ENCODE measurements at places on chromosomes 16 and 17.
A peak's percentile ranks its signal among the peaks of the same experiment; 100 is the strongest.

- DNase-seq: no peak
Measured at GRCh38 chr17:53942436-53942835, 119.7 kb downstream of the KIF2B start.

GRCh38 chr17:64084086-64084939, 45.6 kb downstream of the ERN1 start:
- DNase-seq: no peak

DNA sequence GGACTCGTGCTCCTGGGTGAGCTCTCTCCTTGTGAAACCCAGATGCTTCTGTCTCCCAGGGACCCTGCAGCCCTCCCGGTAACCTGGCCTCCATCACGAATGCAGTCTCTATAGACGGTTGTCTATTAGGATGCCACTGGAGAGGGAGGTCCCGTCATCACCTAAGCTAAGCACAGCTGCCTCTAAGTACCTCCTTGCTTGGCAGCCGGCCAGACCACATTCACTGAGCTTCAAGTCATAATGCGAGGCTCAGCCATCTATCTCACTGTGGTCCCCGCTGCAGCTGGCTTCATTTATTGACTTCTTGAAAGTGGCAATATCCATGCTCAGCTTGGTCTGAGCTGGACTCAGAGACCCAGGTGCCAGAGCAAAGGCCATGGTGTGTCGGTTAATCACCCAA, 74.5 kb upstream of the HSBP1 start:
- no peak for DNase-seq

DNA sequence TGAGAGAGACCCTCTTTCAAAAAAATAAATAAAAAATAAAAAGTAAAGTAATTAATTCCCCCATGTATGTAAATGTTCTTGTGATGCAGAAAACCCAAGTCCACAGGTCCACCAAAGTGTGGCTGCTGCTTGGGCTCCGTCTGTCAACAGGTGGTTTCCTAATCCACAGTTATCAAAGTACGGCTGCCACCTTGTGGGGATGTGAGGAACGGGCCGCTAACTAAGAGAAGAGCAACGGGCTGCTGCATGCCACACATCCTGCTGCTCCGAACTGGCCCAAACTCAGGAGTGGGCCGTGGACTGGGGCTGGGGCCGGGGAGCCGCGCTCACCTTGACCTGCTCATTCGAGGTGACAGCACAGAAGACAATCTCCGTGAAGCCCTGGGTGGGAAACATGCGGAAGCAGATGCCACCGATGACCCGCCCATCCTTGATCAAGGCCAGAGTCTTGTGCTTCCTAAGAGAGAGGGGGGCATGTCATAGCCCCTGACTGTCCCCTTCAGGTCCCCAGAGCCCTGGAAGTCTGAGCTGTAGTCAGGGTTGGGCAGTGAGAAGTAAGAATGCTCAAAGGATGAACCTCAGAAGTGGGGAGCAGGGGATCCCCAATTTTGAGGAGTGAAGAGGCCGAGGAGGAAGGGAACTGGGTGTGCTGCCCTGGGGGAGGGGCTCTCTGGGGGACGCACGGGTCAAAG, 4.3 kb downstream of the KAT2A start:
- DNase-seq: peak; percentile 45

DNA sequence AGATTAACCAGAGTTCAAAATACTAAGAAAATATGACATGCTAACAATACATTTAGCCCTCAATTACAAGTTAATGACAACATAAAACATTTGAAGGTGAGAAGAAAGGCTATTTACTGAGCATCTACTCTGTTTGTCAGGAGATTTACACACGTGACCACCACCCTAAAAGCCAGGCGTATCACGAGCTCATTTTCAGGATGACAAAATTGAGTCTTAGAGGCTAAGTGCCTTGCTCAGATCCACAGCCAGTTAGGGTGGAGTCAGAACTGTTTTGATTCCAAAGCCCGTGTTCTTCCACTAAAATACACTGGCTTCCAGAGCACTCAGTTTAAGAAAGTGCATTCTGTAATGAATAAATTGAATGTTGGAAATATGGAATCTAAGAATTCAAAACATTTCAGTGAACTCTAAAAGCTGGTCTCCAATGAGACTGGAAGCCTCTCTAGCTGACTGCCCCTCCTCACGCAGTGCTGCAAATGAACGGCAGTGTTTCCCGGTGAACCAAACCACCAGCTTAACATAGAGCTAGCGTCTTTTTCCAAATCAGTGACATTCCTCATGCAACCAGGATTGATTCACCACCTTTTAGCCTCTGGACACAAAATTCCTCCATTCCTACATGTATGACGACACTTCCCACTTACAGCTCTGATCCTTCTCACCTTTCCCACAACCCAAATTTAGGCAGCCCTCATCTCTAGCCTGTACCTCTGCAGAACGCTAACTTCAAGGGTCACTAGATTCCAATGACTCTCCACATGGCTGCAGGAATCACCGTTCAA, 5.9 kb downstream of the ZDHHC7 start:
- DNase-seq: no peak

DNA sequence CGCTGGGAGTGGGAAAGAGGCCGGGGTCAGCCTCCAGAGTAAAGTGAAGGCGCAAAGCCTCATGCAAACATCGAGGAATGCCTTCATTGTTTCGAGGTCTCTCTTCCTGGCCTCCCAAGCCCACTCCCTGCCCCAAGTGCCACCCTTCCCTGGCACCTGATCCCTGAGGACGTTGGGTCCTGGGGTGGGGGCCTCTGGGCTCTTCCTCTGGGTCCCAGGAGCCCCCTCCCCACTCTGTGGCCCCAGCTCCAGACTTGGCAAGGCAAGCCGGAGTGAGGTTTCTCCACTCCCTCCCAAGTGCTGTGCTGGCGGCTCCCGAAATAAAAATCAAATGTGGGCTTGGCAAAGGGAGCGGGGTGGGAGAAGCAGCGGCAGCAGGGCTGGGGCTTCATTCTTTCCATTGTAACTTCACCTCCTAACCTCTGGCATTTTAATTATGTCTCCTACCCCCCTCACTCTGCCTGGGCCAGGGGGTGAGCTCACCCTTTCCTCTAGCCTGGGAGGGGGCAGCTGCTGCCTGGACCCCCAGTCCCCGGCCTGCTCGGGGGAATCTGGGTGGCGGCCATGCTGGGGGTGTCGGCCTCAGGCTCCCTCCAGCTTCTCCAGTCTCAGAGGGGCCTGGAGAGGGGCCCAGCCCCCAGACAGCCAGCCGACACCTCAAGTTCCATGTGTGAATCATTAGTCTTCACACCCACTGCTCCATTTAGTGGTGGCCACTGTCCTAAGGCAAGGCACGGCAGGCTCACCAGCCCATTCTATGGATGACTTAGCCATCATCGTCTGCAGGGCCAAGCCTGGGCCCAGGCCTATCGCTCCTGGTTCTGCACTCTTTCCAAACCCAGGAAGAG, 14.6 kb upstream of the TMEM92 start:
- no peak for DNase-seq

GRCh38 chr17:63345611-63346010, 100.5 kb downstream of the CYB561 start:
- no peak for DNase-seq

DNA sequence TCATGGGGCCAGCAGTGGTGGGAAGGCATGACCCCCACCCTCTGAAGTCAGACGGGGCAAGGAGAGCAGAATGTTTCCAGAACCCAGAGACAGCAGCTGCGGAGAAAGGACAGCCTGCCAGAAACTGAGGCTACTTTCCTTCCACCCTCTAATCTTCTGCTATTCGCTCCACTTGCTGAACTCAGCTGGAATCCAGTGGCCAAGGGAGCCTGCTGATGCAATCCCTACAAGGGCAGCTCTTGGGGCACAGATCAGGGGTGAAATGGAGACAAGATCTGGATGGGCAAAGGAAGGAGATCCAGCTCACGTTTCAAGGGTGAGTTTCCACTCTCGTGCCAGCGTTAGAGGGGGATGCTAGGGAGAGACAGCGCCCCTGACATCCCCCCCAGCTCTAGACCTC, 479.1 kb downstream of the SLC39A11 start:
- DNase-seq: no peak

GRCh38 chr17:76598004-76598439, 12.4 kb upstream of the ST6GALNAC2 start:
- no peak for DNase-seq

DNA sequence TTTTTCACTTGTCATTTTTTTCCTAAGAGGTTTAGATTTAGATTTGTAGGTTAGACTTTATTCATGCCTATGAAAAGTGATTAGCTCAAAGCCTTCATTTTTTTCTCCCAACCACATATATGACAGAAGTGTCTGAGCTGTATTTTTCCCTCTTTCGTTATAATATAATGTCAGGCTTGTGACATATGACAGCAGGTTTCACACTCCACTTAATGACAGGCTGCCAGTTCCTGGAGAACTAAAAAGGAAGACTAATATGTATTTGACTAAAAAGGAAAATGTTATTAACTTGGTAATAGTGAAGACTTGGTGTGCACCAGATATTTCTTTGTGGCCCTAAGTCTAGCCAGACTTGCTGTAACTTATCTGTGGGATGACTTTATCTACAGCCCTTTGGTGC, 200.7 kb upstream of the CACNG5 start:
- DNase-seq: no peak

- DNase-seq: no peak
Measured at GRCh38 chr17:62876673-62877405, 68.7 kb upstream of the MARCHF10 start.

DNA sequence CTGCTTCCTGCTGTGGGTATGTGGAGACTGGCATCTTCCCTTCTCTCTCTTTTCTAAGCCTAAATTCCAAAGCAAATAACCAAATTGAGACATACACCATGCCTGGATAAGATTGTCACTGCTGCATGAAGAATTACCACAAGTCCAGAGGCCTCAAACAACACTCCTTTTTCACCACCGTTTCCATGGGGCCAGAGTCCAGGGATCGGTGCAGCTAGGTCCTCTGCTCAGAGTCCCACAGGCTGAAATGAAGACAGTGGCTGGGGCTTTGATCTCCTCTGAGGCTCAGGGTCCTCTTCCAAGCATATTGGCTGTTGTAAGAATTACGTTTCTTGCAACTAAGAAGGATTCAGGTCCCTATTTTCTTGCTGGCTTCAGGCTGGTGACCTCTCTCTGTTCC, 130.4 kb downstream of the SLC39A11 start:
- no peak for DNase-seq

DNA sequence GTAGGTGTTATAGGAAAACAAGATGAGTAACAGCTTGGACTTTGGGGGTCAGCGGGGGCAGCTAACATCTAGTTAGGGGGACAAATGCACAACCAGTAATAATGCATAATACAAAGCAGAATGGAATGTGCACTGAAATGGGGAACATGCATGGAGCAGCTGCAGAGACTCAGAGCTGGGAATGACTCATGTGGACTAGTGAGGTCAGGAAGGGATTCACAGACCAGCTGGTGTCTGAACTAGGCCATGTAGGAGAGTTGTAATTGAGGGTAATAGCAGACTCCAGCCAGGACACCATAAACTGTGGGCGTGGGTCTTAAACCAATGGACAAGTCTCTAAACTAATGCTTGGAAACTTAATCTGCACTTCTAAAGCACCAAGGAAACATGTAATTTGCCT, 176.8 kb upstream of the ASIC2 start:
- no peak for DNase-seq

DNA sequence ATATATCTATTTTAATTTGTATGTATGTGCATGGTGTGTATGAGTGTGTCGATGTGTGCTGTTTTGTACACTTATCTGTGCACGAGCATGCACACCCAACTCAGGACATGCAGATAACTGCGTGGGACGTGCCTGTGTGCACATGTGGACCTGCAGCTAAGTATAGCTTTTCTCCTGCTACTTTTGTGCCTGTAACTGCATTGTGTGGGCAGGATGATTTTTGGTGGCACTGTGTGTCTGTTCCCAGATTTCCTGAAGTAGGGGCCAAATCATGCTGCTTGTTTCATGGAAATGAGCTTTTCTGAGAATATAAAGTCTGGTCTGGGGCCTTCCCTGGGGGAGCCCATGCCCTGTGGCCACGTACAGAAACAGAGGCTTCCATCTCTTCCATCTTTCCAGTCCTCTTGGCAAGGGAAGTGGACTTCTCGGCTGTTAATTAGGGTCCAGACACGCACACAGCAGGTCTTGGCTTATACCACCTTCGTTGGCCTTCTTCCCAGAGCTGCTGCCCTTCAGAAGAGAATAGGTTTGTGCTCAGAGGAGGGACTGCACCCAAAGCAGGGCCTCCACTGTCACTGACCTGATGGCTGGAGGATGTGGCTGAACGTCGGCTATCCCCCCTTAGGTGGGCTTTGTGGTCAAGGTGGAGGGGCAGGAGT, 30.2 kb downstream of the SPNS3 start:
- DNase-seq: no peak

DNA sequence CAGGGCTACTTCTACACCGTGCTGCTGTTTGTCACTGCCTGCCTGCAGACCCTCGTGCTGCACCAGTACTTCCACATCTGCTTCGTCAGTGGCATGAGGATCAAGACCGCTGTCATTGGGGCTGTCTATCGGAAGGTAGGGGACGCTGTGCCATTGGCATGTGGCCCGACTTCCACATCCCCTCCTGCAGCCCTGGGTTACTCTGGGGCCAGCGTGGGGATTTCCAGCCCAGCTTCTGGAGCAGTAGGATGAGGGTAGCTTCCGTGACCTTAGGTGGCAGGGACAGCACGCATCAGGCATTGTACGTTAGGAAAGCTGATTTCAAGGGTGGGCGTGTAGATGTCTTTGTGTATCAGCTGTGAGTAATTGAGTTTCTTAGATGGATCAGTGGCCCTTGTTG, 96.5 kb downstream of the ABCC1 start:
- DNase-seq: no peak

GRCh38 chr17:57369509-57369945, 113.2 kb downstream of the MSI2 start:
- no peak for DNase-seq

GRCh38 chr17:44284024-44284400, 16.1 kb upstream of the SLC4A1 start:
- DNase-seq: no peak

DNA sequence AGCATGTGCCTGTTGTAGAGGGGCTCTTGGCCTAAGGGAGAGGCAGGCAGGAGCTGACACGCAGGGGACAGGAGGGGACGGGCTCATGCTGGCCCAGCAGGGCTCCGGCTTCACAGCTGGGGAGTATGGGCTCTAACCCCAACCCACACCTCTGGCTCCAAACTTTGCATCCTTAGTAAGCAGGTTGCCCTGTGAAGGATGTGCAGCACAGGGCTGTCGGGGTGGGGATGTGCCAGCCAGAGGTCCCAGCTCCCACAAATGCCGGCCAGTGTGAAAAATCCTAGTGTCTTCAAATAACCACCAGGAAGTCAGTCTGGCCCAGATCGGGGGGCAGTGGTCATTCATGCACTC, 14.0 kb upstream of the FAM83G start:
- DNase-seq: no peak

DNA sequence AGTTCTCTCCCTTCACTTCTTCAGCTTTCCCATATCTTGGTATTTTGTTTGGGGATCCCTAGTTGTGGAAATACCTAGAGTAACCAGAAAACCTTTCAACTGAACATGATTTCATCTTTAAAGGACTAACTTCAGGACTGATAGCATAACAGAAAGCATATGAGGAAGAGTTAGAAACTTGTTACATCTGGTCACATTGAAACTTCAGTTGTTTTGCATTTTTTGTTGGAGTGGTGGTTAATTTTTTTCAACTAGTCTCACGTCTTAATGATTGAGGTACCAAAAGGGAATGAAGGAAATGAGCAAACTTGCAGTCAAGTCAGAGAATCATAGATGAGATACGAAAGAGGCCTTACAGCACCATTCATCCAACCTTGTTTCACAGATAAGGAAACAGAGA, 49.6 kb downstream of the TANGO6 start:
- DNase-seq: no peak

Data from pulmonary artery endothelial cell (primary cell).